Transverse colon (tissue), 4 donors: ENCODE measurements at places on chromosomes 3 and 15. TPM values are rescaled to one million over a fixed set of nuclear protein-coding genes. Genes with fewer than 3 reads are reported as not detected.
A peak's percentile ranks its signal among the peaks of the same experiment; 100 is the strongest.

WWTR1 gene
- total RNA-seq: 40.3 TPM

CPB1 gene
- 0.41 TPM for total RNA-seq

EDC3 gene
- 34.8 TPM for total RNA-seq

KY gene
- total RNA-seq: 0.41 TPM

FBXW12 gene
- total RNA-seq: not detected

DNA sequence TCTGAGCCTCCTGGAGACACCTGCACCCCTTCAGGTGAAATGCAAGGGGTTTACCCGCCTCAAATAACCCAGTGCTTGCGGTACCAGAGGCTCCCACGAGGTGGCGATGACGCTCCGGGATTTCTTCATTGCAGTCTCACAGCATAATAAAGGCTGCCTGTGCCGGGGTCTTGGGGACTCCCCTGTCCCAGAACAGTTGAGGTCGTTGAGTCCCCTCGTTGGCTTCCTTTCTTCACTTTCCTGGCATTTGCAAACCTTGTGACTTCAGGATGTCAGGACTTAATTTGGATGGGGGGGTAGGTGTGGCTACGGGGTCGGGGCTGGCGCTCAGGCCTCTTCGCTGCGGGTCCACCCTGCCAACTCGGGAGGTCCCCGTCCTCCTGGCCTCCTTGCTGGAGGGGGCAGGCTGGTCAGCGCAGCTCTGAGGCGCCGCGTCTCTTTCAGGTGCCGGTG, 1.3 kb downstream of the GNAT1 start:
- peak; percentile 78 for DNase-seq

- no peak for DNase-seq
Observed at GRCh38 chr15:25727867-25728600, 135.1 kb downstream of the ATP10A start.

- peak; percentile 59 for DNase-seq
Observed at GRCh38 chr15:80694611-80695098, 455 bp upstream of the ABHD17C start.

DNA sequence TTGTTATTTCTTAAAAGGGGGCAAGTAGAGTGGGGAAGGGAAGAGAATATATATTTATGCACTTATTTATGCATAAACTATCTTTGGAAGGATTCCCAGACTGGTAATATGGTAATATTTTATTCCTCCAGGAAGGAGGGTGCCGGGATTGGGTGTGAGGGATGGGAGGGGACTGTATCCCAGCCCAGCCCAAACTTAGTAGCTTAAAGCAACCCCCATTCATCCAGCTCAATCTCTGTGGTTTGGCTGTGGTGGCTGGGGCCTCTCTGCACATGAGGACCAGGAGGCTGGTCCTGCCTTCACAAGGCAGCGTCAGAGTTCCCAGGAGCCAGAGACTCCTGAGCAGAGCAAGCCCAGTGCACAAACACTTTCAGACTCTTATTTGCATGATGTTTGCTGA, 48.4 kb downstream of the CCNL1 start:
- DNase-seq: no peak

DNA sequence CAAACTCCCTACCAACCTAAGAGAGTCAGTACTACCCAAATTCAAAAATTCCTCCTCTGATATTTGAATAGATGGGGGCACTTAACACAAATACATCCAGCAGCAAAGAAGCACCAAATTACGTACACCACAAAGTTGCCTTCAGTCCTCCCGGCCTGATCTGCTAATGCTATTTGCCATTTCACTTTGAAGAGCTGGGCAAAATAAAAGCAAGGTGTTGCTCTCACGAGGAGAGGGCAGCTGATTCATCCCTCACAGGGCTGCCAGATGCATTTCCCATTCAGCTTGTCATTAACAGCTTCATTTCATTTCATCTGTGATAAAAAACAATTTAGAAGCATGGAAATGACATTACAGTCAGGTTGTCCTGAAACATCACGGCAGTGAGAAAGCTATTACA, 283.4 kb upstream of the VEPH1 start:
- DNase-seq: no peak

- peak; percentile 74 for DNase-seq
Observed at GRCh38 chr3:197750396-197750831, 731 bp downstream of the FYTTD1 start.

DNA sequence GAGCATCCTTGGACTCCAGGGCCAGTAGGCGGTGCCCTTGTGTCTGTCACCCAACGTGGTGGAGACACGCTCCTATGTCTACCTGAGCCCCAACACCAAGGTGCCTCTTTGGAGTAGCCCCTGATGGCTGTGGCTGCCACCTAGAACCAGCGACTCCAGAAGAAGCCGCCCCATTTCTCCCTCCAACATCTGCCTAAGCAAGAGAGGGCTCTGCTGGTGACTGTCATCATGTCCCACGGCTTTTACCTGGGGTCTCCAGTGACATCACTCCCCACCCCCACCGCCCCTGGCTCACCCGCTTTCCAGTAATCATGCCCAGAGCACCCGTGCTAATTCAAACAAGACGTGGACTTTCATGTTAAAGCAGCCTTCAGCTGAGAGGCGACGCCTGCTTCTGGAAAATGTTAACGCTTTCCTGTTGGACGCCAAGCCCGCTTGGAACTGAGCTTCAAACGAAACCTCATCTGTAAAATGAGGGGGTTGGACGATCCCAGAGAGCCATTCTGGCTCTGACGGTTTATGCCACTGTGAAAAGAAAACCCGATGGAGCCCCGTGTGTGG, 57.0 kb downstream of the ISG20 start:
- DNase-seq: no peak

- DNase-seq: no peak
Observed at GRCh38 chr15:76168237-76168984, 108.6 kb downstream of the TMEM266 start.

- peak; percentile 28 for DNase-seq
Observed at GRCh38 chr15:41967506-41968206, 4.7 kb downstream of the EHD4 start.

GRCh38 chr15:68966996-68967395, 36.7 kb downstream of the SPESP1 start:
- no peak for DNase-seq

DNA sequence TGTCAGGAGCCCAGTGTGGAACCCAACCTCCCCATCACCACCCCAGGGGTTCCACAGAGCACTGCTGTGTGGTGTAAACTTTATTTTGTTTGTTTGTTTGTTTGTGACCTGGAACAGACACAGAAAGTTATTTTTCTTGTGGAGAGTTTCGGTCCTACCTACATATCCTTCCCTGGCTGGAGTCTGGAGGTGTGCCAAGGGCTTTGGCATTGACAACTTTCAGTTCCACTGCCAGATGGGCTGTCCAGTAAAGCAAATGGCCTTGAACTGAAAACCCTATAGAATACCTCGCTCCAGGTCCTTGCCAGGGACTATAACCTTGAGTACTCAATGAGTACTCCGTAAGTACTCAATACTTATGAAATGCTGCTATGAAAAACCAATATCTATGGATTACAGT, 103.5 kb downstream of the MITF start:
- DNase-seq: no peak

DNA sequence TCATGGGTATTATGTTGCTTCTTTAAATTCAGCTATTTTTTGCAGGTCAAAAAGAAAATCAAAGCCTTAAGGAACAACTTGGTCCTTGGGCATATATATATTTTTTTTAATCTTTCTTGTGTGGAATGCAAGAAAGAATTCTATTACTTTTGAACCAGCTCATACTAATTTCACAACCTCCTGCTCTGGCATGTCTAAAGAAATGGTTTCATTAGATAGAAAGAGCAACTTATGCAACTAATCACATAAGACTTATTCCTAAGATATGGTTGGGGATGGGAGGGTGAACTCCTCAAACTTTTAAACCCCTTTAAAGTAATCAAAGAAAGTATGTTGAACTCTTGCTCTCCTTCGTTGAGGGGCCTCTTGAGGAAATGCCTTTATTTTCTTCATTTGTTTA, 114.9 kb downstream of the GMNC start:
- DNase-seq: no peak

GRCh38 chr15:29103824-29104565, 165.6 kb downstream of the NSMCE3 start:
- DNase-seq: peak; percentile 58

DNA sequence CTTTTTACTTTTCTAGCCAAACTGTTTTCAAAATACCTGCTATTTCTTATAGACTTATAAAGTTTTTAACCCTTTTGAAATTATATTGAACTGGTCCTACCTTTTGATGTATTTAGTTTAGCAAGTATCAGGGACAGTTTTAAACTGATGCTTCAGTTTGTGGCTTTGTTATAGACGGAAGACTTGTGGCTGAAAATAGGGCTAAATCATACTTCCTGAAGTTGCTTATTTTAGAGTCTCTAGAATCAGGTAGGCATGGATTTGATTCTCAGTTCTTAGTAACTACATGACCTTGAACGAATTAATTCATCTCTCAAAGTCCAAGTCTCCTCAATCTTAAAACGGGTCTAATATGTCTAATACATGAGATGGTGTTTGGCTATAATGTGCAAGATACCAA, 322.8 kb downstream of the RAP2B start:
- DNase-seq: no peak

- DNase-seq: no peak
Observed at GRCh38 chr3:99639579-99639978, 1.2 kb downstream of the COL8A1 start.
